ENCODE measurements at places on chromosomes 13 and 19.

- DNase-seq, result no peak
Measured at GRCh38 chr19:2097886-2098327, 1.2 kb downstream of the IZUMO4 start.

DNA sequence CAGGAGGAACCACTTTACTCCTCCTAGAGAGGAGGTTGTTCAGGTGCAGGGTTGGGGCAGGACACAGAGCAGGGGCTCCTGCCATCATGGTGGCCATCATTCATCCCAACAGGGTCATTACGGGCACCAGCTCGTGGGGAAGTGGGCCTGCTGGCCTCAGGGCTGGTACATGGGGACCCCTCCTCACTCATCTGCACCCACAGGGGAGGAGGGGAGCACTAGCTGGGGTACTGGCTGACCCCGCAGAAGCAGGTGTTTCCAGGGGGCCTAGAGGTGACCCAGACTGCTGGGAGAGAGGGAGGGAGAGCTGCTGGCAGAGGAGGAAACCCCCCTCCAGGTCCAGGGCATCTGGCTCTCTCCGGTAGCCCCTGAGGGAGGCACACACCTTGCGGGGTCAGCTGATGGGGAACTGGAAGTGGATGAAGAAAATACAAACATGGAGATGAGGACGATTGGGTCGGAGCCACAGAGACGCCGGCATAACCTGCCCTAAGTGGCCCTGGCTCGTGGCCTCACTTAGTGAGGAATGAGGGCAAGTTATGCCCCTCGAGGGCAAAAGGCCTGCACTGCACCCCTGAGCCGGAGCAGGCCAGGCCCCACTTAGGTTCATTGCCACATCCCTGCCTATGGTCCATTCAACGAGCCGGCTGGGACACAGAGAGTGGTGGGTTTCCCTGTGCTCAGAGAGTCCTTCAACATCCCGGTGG, 76.2 kb downstream of the SOX1 start:
- no peak for DNase-seq

- no peak for DNase-seq
Measured at GRCh38 chr19:15328312-15328711, 4.0 kb downstream of the BRD4 start.

GRCh38 chr19:30165228-30165813, 206.9 kb upstream of the ZNF536 start:
- no peak for DNase-seq

DNA sequence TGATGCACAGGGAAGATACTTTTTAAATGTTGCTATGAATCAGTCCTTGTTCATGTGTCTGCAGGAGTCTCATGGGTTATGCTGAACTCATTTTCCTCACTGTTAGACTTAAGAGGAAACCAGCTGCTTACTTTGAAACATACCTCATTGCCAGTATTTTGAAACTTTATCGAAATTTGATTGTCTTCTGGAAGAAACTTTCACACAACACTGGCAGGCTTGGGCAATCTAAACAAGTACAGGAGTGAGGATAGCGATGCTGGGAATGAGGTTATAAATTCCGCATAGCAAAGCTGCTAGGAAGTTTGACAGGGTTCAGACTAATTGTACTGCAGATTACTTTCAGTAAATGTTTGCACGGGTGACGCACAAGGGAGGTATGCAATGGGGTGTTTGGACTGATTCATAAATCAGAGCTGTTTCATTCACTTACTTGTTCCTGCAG, 245.7 kb downstream of the DNAJC15 start:
- peak; percentile 98 for DNase-seq

GRCh38 chr13:24076109-24076508, 84.4 kb upstream of the SPATA13 start:
- DNase-seq, result no peak

- no peak for DNase-seq
Measured at GRCh38 chr19:33325920-33326319, 23.6 kb upstream of the CEBPA start.

DNA sequence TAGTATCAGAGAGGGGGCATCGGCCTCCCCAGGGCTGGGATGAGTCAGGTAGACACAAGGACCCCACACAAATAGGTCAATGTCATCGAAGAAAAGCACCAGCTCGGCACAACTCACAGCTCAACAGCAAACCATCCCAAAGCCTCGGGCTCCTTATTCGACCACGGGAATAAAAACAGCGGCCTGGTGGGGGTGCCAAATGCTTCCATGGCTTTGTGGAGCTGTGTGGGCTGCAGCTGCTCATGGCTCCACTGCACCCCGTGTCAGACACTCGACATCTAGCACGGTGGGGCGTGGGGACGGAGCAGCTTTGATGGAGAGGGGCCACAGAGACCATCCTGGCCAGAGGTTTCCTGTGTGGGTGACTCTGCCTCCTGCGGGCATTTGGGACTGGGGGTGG, 212.5 kb upstream of the SOX1 start:
- DNase-seq, result no peak

- DNase-seq, result peak; percentile 11
Measured at GRCh38 chr13:51000571-51001260, 91.1 kb downstream of the RNASEH2B start.

- no peak for DNase-seq
Measured at GRCh38 chr19:7618348-7618747, 11.0 kb downstream of the XAB2 start.

DNA sequence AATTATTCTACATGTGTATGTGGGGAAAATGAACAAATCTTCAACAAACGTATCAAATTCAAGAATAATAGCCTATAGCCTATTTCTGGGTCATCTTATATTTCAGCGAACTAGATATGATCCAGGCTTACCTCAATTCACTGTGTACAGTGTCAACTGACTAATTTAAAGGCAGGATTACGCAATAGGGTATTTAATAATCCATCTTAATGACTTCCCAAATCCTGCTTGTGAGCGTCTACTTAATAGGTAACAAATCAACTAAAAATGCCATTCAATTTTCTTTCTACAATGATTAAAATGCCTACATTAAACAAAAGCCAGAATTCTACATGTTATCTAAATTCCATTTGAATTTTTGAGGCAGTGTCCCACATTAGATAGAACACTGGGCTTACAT, 67.0 kb downstream of the USP12 start:
- no peak for DNase-seq

- no peak for DNase-seq
Measured at GRCh38 chr19:14003251-14004055, 2.7 kb downstream of the RFX1 start.

GRCh38 chr13:109191413-109191812, 562.0 kb downstream of the MYO16 start:
- no peak for DNase-seq

GRCh38 chr19:16920816-16921529, 32.2 kb downstream of the F2RL3 start:
- DNase-seq, result peak; percentile 67

- DNase-seq, result no peak
Measured at GRCh38 chr19:55638864-55639359, 1.9 kb upstream of the ZNF580 start.

- DNase-seq, result no peak
Measured at GRCh38 chr19:43789029-43789428, 8.3 kb upstream of the KCNN4 start.

- DNase-seq, result no peak
Measured at GRCh38 chr19:41311613-41312012, 1.6 kb downstream of the CCDC97 start.

GRCh38 chr19:10899151-10899653, 27.8 kb downstream of the CARM1 start:
- DNase-seq, result no peak

DNA sequence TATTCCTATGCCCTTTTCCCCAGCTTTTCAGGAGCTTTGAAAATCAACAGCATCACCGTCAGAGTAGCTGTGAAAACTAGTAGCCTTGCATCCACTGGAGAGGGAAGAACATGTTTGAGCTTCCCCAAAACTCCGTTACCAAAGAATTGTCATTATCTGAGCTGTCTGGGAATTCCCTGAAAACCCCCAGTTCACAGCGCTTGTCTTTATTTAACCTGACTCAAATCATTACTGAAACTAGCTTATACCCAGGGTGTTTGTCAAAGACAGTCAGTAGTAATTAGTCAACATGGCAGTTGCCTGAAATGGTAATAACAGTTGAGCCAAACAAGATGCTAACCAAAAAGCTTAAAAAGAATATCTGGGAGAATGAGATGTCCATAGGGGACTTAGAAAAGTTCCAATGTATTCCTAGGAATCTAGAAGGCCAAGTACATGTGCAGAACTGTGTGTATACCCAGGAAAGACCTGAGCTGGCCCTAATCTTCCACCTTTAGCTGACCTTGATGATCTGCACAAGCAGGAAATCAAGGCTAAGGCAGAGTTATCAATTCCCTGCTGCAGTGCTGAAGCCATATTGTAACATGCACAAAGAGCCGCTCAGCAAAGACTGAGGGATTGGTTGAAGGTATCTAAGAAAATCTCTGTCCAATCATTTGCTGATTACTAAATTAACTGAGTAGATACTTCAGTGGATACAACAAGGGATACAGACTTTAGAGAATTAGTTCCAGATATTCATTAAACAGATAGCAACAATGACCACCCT, 130.8 kb downstream of the KL start:
- DNase-seq, result no peak

- no peak for DNase-seq
Measured at GRCh38 chr13:53788286-53788685, 759.7 kb downstream of the OLFM4 start.

DNA sequence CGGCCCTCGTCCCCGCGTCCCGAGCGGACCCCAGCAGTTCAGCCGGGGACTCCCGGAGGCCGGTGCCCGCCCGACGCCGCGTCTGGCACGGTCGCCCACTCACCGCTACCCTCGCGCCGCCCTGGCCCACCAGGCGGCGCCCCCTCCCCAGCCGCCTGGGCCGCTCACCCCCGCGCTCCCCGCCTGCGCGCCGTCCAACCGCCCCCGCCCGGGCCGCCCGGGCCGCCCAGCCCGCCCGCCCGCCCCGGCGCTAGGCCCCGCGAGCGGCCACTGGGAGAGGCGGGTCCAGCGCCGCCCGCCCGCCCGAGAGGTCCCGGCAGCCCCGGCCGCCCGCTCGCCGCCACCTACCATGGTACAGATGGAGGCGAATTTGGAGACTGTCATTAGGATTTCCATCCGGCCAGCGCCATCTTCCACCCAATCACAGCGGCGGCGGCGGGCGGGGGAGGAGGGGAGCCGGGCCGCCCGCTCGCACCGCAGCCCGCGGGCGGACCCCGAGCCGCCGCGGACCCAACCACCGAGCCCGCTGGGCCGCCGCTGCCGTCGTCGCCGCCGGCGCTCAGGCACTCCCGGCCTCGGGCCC, at the start of gene USP12:
Gene USP12, minus strand, starts transcription at position 568 of the 583 bp plus-strand sequence. Its CDS starts 172 bp downstream, at position 396.
- DNase-seq, result no peak

- no peak for DNase-seq
Measured at GRCh38 chr13:48094404-48094780, 512 bp downstream of the MED4 start.

DNA sequence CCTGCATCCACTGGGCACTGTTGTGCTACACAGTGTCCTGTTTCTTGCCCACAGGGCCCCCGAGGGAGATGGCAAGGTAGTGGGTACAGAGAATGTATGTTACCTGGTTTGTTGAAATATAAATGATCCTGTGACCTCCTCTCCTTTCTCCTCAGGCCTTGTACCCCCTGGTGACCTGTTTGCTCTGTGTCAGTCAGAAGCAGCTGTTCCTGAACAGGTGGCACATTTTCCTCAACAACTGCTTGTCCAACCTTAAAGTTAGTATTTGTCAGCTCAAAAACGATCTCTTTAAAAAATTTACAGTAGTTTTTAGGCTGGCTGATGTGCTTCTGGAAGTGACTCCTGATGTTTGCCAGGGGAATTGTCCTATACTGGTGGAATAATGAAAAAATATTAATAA, 105.1 kb downstream of the FRY start:
- DNase-seq, result no peak

DNA sequence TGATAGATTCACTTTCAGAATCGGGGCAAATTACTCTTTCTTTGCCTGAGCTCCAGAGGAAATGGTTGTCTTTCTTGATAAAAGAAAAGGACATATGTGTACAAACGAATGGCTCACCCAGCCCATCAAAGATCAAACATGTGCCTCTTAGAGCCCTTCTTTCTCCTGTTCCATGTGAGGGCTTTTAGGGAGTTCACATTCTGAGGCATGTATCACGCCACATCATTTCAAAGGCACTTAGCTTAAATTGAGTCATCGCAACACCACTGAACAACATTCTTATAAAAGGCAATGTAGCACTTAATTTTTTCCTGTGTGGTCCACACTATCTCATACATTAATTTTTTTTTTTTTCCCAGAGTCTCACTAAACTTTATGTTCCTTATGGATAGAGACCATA, 521.0 kb downstream of the SUCLA2 start:
- peak; percentile 82 for DNase-seq

GRCh38 chr13:20263393-20264044, 31.4 kb upstream of the GJB6 start:
- DNase-seq, result no peak

GRCh38 chr19:19619181-19619848, 828 bp upstream of the PBX4 start:
- DNase-seq, result no peak

- DNase-seq, result no peak
Measured at GRCh38 chr19:52961981-52962380, 700 bp downstream of the ZNF816 start.

GRCh38 chr13:72570019-72570418, 157.4 kb downstream of the MZT1 start:
- no peak for DNase-seq

- DNase-seq, result no peak
Measured at GRCh38 chr19:10142701-10143375, 23.1 kb upstream of the EIF3G start.

Measured in AG04450 (cell line).